ENCODE measurements at places on chromosomes 16 and 17.

- no peak for DNase-seq
These were observed 10.9 kb downstream of the KIFC3 start for GRCh38 chr16:57791195-57791892.

DNA sequence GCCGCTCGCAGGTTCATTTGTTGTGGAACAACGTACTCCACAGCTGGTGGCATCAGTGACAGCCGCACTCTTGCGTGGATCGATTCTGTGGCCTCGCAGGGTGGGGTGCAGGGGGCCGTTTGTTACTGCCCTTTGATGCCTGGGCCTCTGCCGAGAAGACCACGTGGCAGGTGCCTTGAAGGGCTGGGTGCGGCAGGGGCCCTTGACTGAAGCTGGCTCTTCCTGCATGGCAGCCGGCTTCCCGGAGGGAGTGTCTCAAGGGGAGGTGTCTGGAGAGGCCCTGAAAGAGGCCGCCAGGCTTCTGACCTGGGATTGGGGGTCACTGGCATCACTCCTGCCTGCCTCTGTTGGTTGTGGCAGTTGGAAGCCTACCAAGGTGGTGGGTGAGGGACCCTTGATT lies 43.8 kb downstream of the TBCD start:
- DNase-seq, result no peak

DNA sequence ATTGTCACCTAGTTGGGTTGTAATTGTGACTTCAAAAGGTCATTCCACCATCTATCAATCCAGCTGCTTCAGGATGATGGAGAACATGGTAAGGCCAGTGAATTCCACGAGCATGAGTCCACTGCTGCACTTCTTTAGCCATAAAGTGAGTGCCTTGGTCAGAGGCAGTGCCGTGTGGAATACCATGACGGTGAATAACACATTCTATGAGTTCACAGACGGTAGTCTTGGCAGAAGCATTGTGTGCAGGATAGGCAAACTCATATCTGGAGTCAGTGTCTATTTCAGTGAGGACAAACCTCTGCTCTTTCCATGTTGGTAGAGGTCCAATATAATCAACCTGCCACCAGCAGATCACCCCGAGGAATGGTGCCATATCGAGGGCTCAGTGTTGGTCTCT lies 650.9 kb downstream of the KCNJ2 start:
- DNase-seq, result no peak

- DNase-seq, result no peak
These were observed 46.9 kb downstream of the SOCS1 start for GRCh38 chr16:11208916-11209665.

GRCh38 chr17:49890852-49891251 lies 43.0 kb upstream of the TAC4 start:
- no peak for DNase-seq
